ENCODE measurements at places on chromosomes 12 and 14. TPM values are rescaled to one million over a fixed set of nuclear protein-coding genes. Genes with fewer than 3 reads are reported as not detected.
A peak's percentile ranks its signal among the peaks of the same experiment; 100 is the strongest.

ITGB7 gene
- total RNA-seq, result not detected

- peak; percentile 16 for DNase-seq
Measured at GRCh38 chr12:95857156-95857555, 1.6 kb upstream of the SNRPF start.

DNA sequence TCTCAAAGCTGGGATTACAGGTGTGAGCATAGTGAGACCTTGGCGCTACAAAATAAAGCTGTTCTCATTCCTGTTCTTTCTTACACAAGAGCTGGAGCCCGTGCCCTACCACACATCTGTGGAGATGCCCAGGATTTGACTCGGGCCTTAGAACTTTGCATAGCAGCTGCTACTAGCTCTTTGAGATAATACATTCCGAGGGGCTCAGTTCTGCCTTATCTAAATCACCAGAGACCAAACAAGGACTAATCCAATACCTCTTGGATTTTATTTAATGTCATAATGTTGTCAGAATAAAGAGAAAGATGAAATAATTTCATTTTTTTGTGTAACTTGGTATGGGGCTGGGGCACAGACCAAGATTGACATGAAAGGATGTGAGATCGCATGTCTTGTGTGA lies 7.6 kb downstream of the PNP start:
- no peak for DNase-seq

IFT81 gene
- total RNA-seq, result 4.4 TPM

DNA sequence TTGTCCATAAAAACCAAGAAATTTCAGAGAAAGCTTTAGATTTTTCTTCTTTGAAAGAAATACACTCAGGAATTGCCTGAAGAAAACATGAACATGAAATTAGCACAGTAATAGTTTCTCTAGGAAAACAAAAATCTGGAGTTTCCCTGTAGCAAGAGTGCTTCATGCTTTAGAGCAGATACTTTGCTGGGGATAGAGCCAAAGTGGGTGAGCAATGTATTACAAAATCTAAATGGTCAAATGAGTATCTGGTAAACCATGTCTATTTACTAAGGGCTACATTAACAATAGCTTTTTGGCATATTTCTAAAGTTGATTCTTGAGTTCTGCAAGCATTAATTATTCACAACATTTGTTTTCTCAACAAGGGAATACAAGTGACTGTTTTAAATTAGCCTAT lies 26.2 kb downstream of the AVPR1A start:
- no peak for DNase-seq

DNA sequence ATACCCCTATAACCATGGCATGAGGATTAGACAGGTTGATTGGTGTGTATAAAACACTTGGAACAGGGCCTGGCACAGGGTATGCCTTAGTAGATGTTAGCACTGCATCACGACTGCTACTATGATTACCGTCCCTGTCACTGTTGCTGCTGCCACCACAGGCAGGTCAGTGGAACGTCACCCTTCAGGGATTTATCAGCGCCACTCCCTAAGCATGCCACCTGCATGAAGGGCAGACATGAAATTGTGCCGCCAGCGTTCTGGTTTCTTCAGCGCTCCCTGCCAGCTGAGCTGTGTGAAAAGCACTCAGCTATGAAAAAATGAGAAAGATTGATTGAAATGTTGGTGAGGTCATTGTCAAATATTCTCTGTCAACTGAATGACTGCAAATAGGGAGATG lies 477.0 kb downstream of the DPF3 start:
- no peak for DNase-seq

DHH gene
- total RNA-seq, result not detected

- DNase-seq, result no peak
Measured at GRCh38 chr14:68291820-68292219, 472.2 kb downstream of the RAD51B start.

- DNase-seq, result no peak
Measured at GRCh38 chr12:115260762-115261675, 577.0 kb upstream of the TBX3 start.

GRCh38 chr12:129723260-129723659 lies 180.6 kb downstream of the TMEM132D start:
- no peak for DNase-seq

- no peak for DNase-seq
Measured at GRCh38 chr12:63496654-63497053, 171.6 kb downstream of the DPY19L2 start.

DNA sequence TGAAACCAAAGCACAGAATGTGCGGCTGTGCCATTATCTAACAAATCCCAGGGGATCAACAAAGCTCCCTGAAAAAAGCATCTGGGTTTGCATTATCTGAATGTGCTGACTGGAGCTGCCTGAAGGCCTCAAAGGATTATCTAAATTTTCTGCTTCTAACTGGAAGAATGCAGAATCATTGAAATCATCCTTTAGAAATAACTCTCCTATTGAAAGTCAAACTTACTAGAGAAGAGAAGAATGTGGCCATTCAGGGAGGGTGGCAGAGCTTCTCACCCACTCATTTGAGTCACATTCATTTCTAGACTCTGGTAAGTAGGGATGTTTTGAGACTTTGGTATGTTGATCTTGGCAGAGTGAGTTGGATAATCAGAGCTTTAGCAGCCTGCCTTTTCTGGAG lies 220.6 kb upstream of the RGS6 start:
- DNase-seq, result peak; percentile 42

DNA sequence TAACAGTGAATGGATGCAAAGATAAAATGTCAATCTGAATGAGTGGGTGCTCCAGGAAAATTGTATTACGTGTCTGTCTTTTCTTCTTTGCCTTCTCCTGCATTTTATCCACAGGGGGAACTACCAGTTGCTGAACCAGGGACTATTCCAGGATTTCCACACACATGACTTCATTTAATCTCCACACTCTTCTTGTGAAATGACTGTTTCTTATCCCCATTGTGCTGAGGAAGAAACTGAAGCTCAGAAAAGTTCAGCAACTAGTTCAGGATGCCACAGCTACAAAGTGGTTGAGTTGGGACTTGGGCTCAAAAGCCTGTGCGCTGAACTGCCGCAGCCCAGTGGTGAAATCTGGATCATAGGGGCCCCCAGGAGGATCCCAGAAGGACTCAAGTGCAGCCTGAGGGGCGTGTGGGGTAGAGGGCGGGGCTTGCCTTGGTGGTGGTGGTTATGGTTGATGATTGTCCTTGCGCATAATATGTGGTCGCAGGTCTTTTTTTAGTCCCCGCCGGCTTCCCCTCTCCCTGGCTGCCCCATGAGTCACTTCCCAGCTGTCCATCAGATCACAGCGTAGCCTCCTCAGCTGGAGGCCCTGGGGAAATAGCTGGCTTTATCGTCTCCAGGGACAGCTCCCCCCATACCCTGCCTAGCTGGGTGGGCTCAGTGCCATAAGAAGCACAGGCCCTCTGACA lies 235.2 kb upstream of the CRY1 start:
- peak; percentile 94 for DNase-seq

RASSF9 gene
- 0.21 TPM for total RNA-seq

GRCh38 chr12:52539083-52539820 lies 13.7 kb downstream of the KRT71 start:
- no peak for DNase-seq

GRCh38 chr12:115464111-115464581 lies 780.2 kb upstream of the TBX3 start:
- no peak for DNase-seq

DNA sequence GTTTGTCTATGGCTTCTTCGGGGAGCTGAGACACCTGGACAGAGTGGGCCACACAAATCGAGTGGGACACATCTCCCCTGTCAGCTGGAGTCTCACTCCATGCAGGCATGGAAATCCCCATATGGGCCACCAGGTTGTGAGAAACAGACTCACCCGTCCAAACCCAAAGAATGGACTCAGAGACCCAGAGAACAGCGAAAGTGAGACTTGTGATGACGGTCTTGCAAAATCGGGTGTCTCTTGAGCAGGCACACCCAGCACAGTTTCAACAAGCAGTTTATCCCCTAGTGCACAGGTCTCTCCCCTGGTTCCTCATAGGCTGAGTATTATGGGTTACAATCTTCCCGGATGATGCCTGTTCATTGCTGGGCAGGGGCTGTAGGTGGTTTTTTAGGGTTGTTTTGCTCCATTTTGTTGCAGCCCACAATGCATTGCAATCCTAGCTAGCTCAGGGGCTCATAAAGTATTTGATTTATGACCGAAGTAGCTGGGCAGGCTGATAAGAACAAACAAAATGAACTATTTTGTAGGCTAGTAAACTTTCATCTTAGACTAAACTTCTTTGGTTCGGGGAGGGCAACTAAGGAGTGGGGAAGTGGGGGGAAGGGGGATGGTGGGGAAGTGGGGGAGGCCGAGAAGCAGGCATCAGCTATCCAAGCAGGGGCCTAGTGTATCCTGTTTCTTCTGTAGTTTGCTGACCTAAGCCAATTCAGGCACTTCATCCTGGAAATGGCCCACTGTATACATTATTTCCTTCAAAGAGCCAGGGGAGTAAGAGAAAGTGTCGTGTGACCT lies 45.3 kb downstream of the IQSEC3 start:
- DNase-seq, result no peak

DNA sequence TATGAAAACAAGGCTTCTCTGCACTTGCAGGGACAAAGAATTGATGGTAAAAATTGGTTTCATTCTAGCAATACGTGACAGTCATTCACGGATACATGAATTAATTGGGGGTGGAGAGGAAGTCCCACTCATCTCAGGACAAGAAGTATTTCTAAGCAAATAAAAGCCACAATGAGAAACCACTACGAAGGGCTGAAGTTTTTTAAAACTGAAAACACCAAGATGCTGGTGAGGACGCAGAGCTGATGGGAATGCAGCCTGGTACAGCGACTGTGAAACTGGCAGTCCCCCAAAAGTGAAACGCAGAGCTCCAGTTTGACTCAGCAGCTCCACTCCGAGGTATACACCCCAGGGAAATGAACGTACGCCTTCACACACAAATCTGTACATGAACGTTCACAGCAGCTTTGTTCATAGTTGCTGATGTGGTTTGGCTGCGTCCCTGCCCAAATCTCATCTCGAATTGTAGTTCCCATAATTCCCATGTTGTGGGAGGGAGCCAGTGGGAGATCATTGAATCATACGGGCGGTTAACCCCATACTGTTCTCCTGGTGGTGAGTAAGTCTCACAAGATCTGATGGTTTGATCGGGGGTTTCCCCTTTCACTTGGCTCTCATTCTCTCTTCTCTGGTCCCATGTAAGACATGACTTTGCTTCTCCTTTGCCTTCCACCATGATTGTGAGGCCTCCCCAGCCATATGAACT lies 89.0 kb downstream of the SCARB1 start:
- peak; percentile 90 for DNase-seq

- no peak for DNase-seq
Measured at GRCh38 chr14:78567343-78567742, 397.2 kb downstream of the NRXN3 start.

VDR gene
- total RNA-seq, result 6.1 TPM

DNA sequence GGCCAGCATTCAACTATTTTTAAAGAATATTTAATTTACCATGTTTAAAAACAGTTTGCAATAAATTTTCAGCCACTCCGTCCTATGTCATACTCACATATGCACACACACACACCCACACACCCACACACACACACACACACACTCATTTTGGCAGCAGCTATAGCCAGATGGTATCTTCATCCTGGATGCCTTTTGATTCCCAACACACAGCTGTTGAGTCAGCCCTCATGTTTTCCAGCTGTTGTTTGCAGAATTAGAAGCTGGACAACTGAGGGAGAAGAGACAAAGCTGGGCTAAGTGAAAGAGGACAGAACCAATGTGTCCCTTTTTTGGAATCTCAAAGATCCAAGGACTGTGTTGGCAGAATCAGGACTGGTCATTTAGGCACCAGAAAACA lies 80.0 kb upstream of the EGLN3 start:
- DNase-seq, result no peak

GZMB gene
- not detected for total RNA-seq

Data from HT1080 (cell line).